Substantia nigra (tissue), 51 donors: ENCODE measurements at places on chromosomes 1 and 21.

DNA sequence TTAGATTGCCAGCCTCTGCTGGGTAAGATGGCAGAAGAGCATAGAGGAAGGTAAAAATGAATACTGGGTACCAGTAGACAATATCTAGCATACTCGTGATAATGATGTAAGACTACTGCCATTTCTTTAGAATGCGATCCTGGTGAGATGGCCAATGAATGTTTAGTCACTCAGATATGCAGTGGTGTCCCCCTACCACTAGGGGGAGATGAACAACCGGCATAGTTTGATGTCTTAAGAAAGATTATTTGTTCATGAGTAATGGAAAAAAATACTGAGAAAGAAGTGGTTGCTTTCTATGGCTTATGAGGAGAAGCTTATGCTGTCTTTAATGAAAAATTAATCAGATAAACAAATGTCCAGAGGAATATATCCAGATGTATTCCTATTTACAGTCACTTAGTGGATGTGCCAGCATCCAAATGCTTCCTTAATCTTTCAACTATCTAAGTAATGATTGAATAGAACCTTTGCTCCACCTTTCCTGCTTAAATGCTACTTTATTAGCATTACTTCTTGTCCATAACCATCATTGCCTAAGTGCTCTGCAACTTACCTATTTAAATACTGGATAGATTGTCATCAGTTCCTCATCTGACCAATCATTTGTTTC is 256.6 kb downstream of the ST6GALNAC3 start:
- DNase-seq: peak; percentile 1

DNA sequence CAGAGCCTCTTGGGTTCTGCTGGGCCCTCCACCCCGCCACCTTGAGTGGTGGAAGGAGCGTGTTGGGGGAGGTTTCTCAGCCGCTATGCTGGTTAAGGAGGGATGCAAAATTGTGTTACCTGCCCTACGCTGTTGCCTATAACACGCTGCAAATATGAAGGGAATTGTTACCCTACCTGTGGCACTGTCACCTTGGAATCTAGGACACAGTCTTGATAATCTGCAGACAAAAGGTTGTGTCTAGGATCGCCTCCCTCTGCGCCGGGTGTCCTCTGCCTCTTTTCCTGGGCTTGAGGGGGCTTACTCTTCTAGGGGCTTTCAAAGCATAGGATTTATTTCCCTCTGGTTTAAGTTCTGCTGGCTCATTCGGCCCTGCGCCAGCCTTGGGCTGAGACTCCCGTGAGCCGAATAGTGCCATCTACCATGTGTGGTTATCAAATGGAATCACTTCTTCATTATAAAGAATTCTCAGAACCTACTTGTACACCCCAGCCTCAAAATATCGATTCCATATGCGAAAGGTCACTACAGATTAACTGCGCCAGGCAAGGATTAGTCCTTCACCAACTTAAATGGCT is 697 bp downstream of the SLC22A15 start:
- no peak for DNase-seq

- no peak for DNase-seq
These were observed 51.9 kb downstream of the IER5 start for GRCh38 chr1:181140398-181140797.

DNA sequence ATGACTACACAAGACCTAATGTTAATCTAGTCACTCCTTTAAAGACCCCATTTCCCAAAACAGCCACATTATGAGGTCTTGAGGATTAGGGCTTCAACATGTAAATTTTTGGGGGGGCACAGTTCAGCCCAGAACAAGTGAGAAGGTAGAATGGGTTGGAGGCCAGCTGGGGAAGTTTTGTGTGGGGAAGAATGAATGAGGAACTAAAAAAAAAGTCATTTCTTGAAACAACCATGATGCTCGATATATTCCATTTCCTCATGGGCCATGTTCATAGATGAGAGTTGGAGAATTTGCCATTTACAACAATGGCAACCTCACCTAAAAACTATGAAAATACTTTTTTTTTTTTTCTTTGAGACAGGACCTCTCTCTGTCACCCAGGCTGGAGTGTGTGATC is 14.5 kb downstream of the NLRP3 start:
- DNase-seq: no peak

- no peak for DNase-seq
These were observed 1.2 kb upstream of the C1orf54 start for GRCh38 chr1:150271291-150271959.

DNA sequence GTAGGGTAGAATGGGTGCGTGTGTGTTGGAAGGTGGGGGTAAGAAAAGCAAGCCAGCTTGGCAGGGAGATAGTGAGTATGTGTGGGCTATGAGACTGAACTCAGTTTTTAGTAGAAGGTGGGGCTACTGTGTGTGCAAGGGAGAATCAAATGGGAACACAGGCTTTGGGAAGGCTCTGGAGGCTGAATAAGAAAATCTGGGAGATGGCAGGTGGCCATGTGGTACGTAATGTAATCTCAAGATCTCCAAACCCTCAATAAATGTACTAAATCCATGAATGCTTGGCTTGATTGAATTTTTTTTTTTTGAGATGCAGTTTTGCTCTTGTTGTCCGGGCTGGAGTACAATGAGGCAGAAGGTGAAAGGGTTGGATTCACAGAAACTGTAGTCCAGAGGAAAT is 3.5 kb upstream of the ZSCAN20 start:
- DNase-seq: no peak

DNA sequence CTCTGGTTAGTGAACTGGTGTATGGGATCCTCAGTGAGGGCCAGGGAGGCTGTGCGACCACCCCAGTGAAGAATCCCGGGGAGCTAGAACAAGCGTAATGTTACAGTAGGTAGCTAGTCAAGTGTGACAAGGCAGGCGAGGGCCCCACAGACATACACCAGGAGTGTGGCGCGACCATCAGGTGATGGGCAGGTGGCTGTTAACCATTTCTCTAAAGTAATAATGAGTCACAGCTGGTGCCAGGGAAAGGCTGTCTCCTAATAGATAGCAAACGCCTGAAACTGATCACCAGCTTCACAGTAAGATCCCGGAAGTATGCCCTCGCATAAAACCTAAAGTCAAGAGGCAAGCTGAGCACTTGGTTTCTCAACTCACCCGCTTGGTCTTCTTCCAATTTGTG is 40.5 kb upstream of the TARBP1 start:
- DNase-seq: no peak

DNA sequence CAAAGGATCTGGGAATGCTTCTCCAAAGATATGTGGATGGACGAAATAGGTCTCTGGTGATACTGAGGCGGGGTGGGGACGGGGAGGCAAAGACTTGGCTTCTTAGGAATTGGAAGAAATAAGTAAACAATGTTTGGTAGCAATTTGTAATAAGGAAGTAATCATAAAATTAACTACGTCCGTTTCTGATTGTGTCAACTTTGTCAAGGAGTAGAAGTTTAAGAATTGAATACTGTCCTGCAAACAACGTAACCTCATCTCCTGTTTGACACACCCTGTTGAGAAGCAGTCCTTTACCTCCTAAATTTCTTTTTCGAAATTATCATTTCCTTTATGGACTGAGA is 471 bp downstream of the POLR3C start:
- no peak for DNase-seq

DNA sequence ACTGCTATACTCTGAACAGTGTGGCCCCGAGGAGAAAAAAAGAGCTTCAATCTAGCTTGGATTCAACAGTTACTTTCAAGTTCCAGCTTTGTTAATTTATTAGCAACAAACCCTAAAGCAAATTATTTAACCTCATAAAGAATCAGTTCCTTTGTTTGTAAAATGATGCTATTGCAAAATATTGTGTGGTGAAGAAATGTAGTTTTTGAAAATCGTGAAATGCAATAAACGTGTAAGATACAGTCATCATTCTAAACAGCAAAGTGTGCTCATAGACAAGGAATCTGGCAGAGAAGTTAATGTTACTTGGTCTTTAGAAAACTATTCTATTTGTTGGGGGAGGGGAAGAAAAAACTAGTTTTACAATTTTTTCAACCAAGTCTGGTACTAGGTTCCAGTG is 297.6 kb upstream of the ADGRL4 start:
- no peak for DNase-seq

- DNase-seq: no peak
These were observed 7.8 kb downstream of the ETS2 start for GRCh38 chr21:38813547-38813946.

DNA sequence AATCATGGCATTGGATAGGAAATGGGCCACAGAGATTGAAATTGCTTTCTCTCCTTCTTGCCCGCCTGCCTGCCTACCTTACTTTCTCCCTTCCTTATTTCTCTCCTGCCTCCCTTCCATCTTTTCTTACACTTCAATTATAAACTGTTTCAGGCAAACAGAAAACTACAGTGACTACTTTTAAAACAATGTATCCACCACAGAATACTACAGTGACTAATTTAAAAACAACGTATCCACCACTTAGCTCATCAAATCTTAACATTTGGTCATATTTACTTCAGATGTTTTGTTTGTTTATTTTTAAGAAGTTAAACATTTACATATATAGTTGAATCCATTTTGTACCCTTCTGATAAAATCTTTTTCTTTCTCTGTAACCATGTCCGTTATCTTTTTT is 54.4 kb downstream of the SNRPE start:
- DNase-seq: no peak

GRCh38 chr1:230067419-230067870 is 407 bp downstream of the GALNT2 start:
- no peak for DNase-seq

GRCh38 chr1:10494754-10495474 is 20.2 kb downstream of the PEX14 start:
- peak; percentile 55 for DNase-seq

DNA sequence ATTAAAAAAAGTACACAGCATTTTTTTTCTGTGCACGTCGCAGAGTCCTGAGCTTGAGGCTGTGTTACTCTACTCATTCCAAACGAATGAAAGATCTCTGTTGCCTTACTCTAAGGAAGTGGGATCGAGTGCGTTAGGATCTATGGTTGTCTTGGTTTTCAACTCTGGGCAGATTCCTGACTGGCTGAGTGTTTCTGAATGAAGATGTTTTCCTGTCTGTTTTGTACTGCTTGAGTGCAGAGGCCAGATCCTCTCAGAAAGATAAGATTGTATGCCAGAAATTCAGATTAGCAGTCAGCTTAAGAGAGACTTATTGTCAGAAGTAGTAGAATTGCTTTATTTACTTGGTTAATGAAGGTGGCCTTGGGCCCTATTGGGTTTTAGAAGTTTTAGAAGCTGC is 14.0 kb downstream of the PLA2G2E start:
- DNase-seq: no peak

GRCh38 chr1:159015440-159015909 is 5.8 kb downstream of the IFI16 start:
- peak; percentile 22 for DNase-seq

GRCh38 chr1:151790940-151791651 is 796 bp upstream of the TDRKH start:
- no peak for DNase-seq

GRCh38 chr1:111516005-111516535 is 12.6 kb upstream of the ADORA3 start:
- DNase-seq: no peak
